ENCODE measurements at places on chromosomes 2 and 18.

DNA sequence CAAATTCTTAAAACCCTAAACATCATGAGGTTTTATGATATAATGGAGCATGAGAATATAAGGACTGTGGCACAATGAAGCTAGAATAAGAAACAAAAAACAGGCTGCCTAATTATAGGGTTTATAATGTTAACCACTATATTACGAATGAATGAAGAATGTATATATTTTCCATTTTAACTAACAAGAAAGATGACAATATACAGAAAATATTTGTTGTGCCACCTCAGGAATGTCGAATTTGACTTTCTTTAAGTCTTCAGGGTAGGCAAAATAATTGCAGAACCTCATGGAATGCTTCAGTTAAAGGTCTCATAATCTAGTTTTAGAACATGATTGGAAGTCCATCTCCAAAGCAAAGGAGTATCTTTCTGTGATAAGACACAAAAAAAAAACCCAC, 282.9 kb upstream of the SLC8A1 start:
- no peak for DNase-seq

- DNase-seq, result no peak
Measured at GRCh38 chr18:3720818-3721545, 271.0 kb downstream of the TGIF1 start.

DNA sequence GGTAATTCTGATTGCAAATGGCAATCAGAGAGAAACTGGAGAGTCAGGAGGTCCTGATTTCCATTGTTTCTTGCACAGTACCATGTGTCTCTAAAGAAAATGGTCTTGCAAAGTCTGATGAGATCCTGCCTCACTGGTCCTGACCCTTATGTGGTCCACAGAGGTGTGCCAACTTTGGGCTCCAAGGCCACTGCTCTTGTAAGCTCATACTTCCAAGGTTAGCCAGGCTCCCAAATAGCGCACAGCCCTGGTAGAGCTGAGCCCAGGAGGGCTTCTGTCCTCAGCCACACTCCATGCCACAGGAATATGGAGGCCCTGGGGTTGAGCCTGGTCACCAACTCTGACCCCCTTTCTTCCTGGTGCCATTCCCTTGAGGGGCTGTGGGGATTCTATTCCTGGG, 80.7 kb downstream of the SDC1 start:
- no peak for DNase-seq

- DNase-seq, result no peak
Measured at GRCh38 chr2:65508225-65508624, 75.8 kb upstream of the SPRED2 start.

GRCh38 chr2:15191789-15192188, 369.3 kb downstream of the NBAS start:
- no peak for DNase-seq

- DNase-seq, result no peak
Measured at GRCh38 chr2:126085011-126085795, 570.8 kb upstream of the GYPC start.

GRCh38 chr2:109530712-109531111, 83.1 kb downstream of the SEPTIN10 start:
- no peak for DNase-seq

DNA sequence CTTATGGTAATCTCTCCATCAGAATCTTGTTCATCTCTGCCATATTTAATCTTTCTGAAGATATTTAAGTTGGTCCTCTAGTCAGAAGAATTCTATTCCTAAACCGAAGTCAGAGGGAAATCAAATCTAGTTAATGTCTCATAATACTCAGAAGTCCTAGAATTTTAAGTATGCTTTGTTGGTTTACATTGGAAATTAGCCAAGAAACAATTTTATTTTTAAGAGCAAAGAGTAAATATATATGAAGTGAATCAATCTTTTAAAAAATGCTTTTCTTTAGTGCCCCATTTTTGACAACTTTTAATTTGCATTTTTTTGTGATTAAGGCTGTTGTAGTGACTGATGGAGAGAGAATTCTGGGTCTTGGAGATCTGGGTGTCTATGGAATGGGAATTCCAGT, 38.1 kb downstream of the ME2 start:
- DNase-seq, result no peak

DNA sequence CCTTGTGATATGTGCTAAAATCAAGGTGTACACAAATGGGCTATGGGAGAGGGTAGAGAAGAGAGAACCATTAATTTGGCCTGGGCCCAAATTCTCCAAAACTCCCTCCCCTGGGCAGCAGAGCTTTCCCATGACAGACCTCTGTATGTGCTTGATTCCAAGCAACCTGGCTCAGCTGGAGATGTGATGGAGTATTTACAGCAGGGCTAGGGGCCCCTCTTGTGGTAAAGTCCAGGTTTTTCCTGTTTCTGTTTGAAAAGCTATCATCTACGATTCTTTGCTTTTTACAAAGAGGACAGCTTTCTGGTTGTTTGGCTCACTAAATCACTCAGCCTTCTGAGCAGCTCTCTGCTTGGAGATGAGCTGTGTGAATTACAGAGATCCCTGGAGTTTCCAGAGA, 40.3 kb downstream of the KCNS3 start:
- DNase-seq, result no peak

GRCh38 chr2:96685577-96686459, 43.3 kb downstream of the FER1L5 start:
- no peak for DNase-seq

GRCh38 chr2:178527592-178527991, 47.3 kb downstream of the PLEKHA3 start:
- no peak for DNase-seq

GRCh38 chr2:70473101-70473722, 80.4 kb downstream of the TGFA start:
- DNase-seq, result no peak

- DNase-seq, result peak; percentile 20
Measured at GRCh38 chr2:182870227-182870626, 3.8 kb upstream of the FRZB start.

DNA sequence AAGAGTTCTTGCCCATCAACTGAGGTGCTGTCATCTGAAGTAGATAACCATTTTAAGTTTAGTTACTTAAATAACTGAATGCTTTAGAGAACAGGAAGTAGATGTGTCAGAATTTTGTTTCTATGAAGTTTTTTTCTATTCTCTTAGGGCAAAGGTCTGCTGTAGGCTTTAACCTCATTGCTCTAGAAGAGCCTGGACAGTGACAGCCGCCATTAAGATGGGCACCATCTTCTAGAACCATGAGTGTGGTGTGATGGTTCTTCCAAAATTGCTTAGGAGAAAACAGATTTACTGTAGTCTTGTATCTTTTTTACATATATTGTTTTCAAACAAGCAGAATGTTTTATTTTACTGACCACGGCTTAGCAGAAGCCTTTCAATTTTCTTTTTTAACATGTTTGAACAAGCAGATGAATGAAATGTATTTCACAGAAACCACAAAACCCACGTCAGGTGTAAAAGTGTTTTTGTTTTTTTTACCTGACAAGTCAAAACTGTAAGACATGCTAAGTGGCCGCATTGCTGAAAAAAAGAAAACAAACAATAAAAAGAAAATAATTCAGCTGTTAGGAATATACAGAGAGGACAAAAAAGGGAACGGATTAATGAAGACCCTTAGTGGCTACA, 77.9 kb downstream of the PRELID3A start:
- DNase-seq, result no peak
